T-helper 9 cell (primary cell): ENCODE measurements at places on chromosomes 1 and 21.

DNA sequence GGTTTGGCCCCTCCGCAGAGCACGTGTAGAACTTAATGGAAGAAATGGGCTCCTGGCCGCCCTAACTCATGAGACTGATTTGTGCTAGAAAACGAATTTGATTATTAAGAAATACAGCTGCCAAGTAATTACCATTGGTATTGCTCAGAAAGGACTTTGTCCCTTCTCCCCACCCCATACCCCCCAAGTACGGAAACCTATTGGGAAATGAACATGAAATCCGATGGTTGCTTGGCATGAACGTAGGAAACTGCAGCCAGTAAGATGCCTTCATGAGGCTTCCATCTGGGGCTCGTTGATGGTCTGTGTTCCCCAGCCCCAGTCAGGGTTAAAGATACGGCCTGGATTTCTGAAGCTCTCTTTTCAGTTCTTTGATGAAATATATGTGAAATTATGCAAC lies 21.4 kb downstream of the PER3 start:
- DNase-seq: no peak

- DNase-seq: no peak
Measured at GRCh38 chr1:15402809-15403450, 6.8 kb upstream of the EFHD2 start.

- no peak for DNase-seq
Measured at GRCh38 chr1:26049531-26050247, 3.8 kb upstream of the SLC30A2 start.

GRCh38 chr1:7493711-7494454 lies 277.2 kb upstream of the VAMP3 start:
- DNase-seq: no peak

DNA sequence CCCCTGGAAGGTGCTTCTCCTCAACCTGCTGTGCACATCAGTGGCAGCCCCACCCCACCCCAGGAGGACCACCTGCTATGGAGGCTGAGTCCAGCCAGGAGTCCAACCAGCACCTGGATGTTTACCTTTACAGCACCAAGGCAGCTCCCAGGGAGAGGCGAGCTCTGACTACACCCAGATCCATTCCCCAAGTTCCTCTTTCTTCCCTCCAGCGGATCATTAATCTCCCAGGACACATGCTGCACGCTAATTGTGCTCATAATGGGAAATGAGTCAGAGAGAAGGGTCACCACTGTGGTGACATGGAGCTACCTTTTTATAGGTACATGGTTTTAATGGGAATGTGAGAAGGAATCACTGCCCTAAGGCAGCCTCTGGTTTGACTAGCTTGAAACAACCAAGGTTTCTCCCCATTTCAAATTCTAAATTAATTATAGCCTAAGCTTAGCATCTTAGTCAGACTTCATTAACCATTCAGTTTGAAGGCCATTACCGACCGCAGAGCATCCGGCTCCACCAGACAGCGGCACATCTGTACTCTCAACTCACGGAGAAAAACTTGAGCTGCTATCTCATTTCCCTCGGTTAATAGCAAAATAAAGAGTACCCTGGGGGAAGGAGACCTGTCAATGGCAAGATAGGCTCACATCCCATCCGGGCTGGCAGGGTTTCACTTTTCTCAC lies 173.1 kb upstream of the GALNT2 start:
- DNase-seq: no peak

DNA sequence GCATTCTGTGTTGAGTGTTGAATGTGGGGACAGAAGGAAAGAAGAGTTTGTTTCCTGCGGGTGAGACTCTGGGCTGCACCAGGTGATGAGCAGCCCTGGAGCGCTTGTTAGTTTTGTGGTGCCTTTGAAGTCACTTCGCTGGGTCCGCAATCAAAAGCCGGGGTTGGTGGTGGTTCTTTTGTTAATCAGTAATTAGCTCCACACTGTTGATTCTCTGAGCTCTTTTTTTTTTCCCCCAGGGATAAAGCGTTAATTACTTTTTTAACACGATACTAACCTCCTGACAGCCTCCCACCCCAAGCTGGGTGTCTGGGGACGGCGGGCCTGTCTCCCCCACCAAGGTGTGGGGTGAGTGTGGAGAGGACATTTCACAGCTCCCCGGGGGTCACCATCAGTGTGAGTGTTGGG lies 56.6 kb downstream of the AGPAT3 start:
- DNase-seq: no peak

DNA sequence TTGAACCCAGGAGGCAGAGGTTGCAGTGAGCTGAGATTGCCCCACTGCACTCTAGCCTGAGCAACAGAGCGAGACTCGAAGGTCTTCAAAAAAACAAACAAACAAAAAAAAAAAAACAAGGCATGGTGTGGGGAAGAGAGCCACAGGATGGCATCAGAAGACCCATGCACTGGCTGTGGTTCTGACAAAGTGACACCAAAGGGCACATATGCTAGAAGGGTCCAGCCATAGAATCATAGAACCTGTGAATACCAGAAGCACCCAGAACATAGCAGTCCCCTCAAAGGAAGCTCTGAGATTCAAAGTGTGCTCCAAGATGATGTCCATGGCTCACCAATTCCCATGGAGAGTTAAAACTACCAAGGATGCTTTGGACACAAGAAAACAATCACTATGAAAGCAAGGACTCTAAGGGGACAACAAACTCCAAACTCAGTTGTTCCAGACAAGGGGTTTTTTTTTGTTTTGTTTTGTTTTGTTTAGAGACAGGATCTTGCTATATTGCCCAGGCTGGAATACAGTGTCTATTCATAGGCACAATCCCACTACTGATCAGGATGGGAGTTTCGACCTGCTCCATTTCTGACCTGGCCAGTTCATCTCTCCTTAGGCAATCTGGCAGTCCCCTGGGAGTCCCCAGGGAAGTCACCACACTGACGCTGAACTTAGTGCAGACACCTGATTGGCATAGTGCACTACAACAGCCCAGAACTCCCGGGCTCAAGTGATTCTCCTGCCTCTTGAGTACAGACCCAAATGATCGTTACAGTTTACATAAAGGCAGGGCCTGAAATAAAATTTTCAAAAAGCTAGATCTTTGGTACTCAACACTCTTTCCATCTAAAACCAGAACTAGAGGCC lies 56.4 kb downstream of the TGFBR3 start:
- no peak for DNase-seq

DNA sequence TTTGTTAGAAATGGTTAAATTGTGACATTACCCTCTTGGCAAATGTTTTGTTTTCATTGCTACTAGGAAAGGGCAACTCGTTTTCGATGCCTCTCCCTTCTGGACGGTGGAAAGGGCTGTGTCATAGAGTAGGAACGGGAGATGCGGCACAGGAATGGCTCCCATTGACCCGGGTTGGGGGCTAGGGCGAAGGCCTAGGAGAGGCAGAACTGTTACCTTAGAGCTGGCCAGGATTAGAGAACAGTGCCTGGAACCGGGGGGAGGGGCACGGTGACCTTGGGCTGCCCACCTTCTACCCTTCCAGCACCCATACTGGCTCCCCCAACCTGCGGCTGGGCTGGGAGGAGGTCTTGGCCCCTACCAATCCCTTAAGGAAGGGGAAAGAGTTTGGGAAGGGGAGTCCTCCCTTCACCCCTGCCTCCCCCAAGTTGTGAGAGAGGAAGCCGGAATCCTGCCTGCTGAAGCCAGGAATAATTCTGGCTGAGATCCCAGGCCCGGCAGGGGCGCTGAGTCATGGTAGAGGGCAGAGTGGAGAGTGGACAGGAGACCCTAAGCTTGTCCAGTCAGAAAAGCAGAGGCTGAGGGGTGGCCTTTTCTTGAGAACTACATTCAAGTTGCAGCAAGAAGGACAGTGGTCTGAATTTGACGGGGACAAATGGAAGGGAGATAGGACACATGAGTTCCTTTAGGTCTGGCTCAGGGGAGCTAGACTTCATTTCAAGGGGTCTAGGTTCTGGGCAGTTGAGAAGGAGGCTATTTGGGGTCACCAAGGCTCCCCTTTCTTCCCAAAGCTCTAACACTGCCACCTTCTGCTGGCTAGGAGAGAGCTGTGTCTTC lies 8.2 kb downstream of the LMNA start:
- peak; percentile 23 for DNase-seq

DNA sequence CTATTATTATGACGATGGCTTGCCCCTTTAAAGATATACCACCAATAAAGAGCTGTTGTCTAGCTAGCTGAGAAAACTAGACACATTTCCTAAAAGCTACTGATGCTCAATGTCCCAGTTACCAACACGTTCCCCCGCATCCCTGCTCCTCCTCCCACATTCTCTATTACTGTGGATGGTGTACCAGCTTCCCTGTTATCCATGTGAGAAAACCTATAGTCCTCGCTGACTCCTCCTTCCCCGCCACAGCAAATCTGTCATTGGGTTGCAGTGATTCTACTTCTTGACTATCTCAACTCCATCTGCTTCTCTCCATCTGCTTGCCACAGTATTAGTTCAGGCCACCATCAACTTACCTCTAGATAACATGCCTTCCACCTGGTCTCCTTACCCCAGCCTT lies 337.5 kb downstream of the KCNH1 start:
- DNase-seq: no peak

DNA sequence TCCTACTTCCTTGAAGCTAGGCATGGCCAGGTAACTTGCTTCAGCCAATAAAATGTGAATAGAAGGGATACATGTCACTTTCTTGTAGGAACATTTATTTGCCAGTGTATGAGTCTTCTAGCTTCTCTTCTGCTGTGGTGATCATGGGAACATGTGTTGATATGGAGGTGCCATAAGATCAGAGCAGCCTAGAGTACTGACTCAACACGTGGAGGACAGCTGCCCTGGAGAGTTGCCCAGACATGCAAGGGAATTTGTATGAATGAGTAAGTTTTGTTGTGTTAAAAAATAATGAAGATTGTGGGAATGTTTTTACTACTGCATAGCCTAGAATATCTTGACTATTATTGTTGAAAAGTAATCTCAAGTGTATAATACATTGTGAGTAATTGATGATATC lies 502.3 kb downstream of the NUF2 start:
- DNase-seq: no peak

DNA sequence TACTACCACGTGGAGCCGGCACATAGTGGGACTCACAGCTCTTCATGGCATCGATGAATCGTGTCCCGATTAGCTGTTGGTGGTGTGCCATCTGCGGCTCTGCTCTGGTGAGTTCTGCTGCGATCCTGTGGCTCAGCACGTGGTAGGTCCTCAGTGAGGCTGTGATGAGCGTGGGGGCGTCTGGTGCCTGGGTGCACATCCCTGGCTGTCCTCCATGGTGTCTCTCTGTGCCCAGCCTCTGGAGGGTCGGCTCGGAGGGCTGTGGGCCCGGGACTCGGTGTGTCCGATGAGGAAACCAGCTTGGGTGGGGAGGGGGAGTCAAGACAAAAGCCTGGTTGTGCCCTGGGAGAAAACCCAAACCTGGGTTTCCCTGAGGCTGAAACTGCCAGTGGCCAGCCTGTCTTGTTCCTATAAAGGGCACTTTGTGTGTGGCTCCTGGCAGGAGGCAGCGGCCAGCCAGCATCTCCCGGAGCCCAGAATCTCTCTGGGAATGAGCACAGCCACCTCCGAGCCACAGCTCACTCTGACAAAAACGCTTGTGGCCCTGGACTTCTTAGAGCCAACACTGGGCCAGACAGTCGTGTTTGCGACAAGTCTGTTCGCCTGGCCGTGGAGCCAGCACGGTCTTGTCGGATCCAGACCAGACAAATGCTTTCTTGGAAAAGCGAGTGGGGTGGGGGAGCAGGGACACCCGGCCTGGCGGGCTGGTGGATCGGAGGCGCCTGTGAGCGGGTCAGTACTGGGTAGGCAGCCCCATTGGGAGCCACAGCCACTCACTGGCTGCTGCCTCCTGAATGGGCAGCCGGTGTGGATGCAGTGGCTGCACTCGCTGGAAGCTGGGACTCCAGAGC lies 31.8 kb downstream of the SPSB1 start:
- no peak for DNase-seq

DNA sequence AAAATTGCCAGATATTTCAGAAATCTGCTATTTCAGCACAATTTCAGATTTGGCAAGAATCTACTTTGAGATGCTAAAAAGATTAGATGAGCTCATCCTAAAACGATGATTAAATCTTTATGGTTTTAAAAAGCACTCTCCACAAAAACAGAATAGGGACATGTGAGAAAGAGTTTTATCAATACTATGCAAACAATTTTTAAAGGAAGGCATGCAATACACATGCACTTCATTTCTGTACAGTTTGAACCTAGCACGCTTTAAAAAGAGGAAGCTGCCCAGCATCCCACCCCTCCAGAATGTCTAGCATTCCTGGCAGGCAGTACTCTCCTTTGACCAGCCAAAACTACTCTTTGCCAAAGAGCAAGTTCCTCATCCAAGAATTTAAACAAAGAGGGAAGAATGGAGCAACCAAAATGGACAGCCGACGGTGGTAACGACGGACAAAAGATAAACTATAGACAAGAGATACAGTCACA lies 1.3 kb downstream of the ARHGAP29 start:
- DNase-seq: no peak

GRCh38 chr1:155010211-155010918 lies 7.8 kb downstream of the ZBTB7B start:
- DNase-seq: no peak

DNA sequence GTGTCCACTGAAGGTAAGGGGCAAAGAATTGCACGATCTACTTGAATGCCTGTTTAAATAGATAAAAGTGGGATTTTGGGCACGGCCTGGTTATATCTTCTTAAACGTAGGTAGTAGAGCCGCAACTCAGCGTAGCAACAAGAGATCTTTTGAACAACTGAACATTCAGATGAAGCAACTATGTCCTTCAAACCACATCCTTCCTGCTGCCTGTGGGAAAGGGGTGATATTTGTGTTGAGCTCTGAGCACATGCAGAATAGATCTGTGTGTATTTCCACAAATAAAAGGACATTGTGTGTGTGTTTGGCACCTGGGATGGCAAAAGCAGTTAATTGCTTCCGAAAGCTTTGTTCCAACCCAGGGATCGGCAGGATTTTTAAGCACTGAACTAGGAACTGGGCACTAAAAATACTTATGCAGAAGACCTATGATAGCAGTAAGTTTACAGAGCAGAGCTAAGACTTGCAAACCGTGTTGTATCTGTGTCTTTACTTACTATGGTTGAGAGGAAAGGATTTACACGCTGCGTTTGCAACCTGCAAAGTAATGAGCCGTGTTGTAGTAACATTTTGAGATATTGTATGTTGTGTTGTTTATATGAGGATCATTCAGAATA lies 333.4 kb downstream of the CHRM3 start:
- DNase-seq: peak; percentile 29

- no peak for DNase-seq
Measured at GRCh38 chr1:76444773-76445172, 370.2 kb downstream of the ST6GALNAC3 start.

DNA sequence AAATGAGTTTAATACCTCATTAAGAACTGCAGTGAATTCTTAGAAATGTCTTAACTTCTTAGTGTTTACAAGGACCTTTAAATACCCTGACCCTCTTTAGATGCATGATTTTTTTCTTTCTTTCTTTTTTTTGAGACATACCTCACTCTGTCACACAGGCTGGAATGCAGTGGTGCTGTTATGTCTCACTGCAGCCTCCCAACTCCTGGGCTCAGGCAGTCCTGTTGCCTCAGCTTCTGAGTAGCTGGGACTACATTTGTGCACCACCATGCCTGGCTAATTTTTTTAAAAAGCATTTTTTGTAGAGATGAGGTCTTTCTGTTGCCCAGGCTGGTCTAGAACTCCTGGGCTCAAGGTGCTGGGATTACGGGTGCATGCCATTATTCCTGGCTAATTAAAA lies 191.8 kb downstream of the RPS6KC1 start:
- DNase-seq: no peak

- DNase-seq: no peak
Measured at GRCh38 chr1:40023379-40023944, 17.1 kb upstream of the CAP1 start.

- no peak for DNase-seq
Measured at GRCh38 chr1:214638997-214639396, 36.0 kb downstream of the CENPF start.

- DNase-seq: no peak
Measured at GRCh38 chr1:235004840-235005391, 123.7 kb downstream of the TOMM20 start.
